CD8-positive, alpha-beta memory T cell (primary cell): ENCODE measurements at places on chromosomes 12 and 14. TPM values are rescaled to one million over a fixed set of nuclear protein-coding genes. Genes with fewer than 3 reads are reported as not detected.

The WNT1 gene
- 2.3 TPM for polyA plus RNA-seq

The PTPRR gene
- polyA plus RNA-seq: not detected

The TMEM52B gene
- not detected for polyA plus RNA-seq

The ORAI1 gene
- 237 TPM for polyA plus RNA-seq

The ANO2 gene
- polyA plus RNA-seq: not detected

The SRRM4 gene
- not detected for polyA plus RNA-seq

- no peak for DNase-seq
Measured at GRCh38 chr12:108475396-108475795, 39.7 kb upstream of the FICD start.

DNA sequence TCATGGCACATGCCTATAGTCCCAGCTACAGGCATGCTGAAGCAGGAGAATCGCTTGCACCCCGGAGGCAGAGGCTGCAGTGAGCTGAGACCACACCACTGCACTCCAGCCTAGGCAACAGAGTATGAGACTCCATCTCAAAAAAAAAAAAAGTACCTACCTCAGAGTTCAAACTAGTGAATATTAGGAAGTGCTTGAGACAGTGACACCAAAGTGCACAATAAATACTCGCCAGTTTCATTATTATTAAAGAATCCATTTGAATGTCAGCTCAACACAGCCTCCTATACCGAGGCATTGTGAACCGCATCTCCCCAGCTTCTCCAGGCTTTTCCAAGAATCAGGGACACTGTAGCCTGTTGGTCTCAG, 5.0 kb downstream of the GAPDH start:
- no peak for DNase-seq

DNA sequence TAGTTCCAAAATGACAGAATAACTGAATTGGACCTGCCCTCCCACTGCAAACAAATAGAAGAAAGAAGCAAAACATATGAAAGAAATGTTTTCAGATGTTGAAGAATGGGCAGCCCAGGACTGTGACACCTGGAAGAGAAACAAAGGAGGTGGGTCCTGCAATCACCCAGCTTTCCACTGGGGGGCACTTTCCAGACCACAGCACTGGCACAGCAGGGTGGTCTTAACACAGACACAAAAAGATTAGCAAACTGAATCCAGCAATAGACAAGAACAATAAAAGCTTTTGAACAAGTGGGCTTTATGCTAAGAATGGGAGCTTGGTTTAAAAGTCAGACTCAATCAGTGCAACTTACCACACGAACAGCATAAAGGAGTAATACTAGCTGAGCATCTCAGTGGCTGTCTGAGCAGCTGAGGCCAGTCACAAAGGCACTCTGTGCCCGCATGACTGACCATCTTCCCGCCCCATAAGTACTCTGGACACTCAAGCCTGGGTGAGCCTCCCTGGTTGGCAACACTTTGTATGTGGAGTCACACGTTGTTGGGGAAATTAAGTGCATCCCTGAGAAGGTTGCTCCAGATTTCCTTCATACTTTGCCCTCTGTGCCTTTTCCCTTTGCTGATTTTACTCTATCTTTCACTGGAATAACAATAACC, 27.7 kb downstream of the JKAMP start:
- no peak for DNase-seq

DNA sequence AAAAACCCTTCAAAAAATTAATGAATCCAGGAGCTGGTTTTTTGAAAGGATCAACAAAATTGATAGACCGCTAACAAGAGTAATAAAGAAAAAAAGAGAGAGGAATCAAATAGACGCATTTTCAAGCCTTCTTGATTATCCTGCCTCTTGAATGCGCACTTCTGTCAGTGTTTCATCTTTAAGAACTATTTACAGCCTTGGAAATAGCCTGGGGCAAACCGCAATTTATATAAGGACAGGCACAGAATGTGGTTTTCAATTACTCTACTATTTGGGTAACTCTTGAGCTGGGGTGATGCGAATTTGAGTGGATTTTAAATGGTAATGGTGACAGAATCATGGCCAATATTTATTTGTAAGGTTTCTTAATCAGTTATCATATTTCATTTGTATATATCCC, 179.1 kb upstream of the OTX2 start:
- no peak for DNase-seq

DNA sequence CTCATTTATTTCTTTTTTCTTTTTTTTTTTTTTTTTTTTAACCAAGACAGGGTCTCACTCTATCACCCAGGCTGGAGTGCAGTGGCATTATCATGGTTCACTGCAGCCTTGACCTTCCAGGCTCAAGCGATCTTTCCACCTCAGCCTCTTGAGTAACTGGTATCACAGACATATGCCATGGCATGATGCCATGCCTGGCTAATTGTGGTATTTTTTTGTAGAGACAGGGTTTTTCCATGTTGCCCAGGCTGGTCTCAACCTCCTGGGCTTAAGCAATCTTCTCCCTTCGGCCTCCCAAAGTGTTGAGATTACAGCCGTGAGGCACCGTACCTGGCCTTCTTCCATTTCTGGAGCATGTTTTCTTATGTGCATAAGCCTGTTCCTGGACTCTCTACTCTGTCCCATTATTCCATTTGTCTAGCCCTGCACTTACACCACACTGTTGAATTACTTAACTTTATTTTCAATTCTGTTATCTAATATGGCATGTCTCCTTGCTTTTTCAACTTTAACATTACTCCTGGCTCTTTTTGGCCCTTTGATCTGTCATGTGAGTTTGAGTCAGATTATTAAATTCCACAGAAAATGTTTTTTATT, 47.9 kb upstream of the PTGDR start:
- no peak for DNase-seq

- DNase-seq: no peak
Measured at GRCh38 chr12:95115641-95116040, 42.2 kb upstream of the NR2C1 start.

GRCh38 chr12:113827539-113828114, 138.5 kb downstream of the RBM19 start:
- no peak for DNase-seq
